ENCODE measurements at places on chromosomes 2 and 18.

DNA sequence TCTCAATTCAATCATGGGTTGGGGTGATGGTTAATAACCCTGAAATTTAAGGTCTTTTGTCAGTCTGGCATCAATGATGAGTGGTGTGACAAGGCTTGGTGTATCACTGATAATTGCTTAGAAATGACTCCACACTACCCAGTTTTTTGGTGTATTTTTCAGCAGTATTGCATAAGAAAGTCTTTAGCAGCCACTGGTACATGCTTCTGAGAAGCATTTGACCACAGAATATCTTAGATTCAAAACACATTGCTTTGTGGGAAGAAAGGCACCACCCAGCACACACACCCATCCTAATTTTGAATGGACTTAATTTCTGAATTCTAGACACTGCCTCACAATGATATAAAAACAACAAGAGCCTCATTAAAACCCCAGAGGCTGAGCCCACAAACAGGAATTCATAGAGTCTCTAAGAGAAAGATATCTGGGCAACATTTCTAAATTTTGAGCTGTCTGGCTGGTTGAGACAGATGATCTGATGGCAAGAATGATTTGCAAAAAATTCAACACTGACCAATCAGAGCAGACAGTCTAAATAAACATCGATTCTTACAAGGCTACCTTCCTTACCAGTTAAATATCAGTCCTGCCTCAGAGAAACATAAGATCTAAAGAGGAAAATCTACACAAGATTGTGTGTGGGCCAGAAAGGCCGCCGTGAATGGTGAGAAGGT lies 114.7 kb upstream of the CYP1B1 start:
- no peak for DNase-seq

DNA sequence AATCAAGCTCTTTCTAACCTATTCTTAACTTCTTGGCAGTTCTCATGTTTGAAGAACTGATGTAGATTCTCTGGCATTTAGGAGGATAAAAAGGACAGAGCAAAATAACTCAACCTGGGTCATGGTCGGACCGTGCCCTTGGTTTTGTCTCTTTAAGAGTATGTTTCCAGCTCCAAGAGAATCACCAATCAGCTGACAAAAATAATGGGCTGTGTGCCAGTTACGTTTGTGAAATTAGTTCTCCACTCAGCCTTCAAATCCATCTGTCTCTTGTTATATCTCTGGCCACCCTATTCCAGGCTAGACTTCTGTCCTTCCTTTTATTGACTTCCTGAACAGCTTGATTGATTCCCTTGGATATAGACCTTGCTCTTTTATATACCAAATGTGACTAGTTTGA lies 225.7 kb downstream of the EPHA4 start:
- DNase-seq: no peak

DNA sequence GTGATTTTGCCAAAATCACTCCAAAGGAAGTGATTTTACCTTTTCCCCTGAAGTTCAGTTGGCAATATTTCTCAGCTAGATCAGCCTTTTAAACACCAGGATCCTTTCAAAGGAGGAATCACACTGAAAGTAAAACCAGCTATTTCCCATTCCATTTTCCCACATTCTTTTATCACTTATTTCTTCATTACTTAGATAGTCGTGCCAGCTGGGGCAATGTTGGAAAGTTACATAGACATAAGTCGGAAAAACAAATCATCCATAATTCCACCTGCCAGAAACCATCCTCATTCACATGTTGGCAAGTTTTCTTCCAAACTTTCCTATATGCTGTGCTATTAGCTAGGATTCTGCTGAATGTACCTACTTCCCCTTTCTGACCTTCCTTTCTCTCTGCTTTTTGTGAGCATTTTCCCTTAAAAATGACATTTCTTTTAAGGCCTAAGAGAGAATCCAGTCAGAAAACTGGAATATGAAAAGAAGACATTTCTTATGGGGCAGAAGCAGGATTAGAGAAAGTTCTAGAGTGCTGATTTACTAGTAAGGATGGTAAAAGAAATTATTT lies 170.0 kb upstream of the STK17B start:
- DNase-seq: no peak

DNA sequence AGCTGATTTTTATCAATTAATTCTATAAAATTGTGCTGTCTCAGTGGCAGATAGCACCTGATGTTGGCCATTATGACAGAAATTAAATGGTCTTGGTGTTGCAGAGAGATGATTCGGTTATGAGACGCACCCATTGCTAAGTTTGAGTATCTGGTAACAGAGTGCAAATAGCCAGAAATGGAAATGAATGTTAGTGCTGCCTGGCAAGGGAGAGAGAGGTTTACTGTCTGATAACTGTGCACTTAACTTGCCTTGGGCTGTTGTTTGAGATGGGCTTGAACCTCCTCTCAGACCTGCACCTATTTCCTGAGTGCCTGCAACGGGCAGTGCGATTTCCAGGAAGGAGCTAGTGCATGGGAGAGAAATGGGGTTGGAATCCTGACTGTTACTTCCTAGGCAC lies 11.7 kb downstream of the DPYSL5 start:
- DNase-seq: no peak

DNA sequence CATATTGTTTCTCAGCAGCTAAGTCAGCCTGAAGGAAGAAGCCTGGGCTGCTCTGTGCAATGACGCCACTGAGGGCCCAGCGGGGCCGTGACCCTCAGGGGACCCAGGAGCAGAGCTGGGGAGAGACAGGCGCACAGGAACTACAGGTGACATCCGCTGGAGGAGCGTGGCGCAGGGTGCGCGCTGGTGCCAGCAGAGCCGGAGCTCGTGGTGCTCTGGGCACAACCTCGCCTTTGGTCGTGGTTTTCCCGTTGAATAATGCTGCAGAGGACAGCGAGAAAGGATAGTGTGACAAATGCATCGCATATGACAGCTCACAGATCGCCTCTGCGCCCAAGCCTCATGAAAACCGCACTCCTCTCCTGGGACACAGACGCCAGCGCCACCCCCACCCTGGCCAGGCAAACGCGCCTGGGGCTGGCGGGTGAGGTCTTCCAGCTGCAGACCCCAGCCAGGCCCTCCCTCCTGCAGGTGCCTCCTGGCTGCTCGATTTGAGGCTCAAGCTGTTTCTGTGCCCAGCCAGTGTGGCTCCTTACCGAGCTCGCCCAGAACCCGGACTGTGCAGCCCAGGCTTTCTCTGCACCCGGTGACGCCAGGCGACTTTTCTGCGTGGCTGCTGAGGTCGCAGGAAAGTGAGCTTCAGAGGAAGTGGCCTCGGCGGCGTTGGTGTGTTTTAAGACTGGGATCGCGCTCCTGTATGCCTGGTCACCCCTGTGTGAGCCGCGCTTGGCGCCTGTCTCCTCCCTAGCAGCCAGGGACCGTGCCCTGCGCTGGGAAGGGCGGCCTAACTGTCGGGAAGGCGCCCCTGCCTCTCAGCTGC lies 583.1 kb upstream of the HS6ST1 start:
- no peak for DNase-seq

DNA sequence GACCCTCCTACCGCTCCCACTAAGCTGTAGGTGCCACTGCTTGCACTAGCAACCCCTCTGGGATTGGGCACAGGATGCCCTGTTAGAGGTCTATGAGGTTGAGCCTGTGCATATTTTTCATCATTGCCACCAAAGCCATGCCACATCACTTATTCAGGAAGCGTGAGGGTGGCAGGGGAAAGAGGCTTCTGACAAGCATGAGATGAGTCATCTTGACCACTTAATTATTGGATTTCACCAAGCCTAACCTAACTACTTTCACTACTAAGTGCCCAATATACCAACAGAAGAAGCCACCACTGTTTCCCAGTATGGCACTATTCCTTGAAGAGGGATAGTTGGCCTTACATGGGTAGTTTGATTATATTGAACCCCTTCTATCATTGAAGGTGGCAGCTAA lies 181.3 kb upstream of the EPHA4 start:
- DNase-seq: no peak

DNA sequence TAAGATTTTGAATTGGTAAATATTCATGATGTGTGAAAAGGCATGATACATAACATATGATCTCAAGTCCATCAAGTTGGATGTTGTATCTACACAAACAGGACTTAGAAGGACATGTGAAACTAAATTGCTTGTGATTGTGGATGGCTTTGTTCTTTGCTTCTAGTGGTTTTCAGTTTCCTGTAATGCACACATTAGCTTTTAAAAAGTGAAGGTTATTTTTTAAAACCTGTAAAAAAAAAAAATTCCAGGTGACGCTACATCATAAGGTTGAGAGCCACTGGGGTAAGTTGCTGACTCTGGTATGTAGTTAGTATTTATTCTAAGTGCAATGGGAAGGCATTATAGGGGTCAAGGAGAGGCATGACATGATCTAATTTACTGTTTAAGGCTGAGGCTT lies 48.4 kb upstream of the TMEM247 start:
- DNase-seq: no peak

DNA sequence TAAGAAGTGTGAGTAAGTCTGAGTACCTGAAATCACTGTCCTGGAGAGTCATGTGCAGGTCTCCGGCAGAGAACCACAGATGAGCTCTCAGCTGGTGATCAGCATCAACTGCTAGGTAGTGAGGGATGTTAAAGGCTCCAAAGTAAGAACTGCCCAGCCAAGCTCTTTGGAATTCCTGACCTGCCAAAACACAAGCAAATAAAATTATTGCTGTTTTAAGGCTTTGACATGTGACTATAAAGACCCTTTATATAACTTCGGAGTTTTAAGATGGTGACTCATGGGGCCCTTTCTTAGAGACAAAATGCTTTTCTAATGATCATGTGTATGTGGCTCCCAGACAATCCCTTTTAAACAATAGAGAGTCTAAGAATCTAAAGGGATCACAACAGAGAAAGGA lies 855.7 kb downstream of the TRIB2 start:
- no peak for DNase-seq

GRCh38 chr2:177239932-177240630 lies 24.4 kb downstream of the NFE2L2 start:
- no peak for DNase-seq

DNA sequence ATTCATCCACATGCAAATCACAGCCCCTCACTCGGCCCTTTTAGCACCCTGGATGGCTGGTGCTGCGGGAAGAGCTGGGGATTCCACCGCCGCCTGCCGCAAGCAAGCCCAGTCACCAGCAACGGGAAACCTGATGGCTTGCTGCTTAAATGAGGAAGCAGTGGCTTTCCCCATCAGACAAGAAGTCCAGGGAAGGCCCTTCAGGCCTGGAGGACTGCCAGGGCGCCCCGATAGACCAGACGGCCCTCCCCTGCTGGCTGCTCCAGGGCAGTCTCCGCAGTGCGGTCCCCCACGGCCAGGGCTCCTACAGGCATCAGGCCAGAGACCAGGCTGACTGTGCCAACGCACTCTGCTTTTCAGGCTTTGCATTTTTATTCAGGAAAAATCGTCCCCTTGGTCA lies 439.1 kb downstream of the EIPR1 start:
- no peak for DNase-seq

- no peak for DNase-seq
Observed at GRCh38 chr2:27738349-27739057, 33.0 kb upstream of the MRPL33 start.

DNA sequence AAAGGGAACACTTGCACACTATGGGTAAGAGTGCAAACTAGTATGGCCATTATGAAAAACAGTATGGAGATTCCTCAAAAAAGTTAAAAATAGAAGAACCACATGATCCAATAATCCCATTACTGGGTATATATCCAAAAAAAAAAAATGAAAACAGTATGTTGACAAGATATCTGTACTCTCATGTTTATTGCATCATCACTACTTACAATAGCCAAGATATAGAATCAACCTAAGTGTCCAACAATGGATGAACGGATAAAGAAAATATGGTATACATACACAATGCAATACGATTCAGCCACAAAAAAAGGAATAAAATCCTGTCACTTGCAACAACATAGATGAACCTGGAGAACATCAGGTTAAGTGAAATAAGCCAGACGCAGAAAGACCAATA lies 73.3 kb downstream of the LOXHD1 start:
- no peak for DNase-seq

DNA sequence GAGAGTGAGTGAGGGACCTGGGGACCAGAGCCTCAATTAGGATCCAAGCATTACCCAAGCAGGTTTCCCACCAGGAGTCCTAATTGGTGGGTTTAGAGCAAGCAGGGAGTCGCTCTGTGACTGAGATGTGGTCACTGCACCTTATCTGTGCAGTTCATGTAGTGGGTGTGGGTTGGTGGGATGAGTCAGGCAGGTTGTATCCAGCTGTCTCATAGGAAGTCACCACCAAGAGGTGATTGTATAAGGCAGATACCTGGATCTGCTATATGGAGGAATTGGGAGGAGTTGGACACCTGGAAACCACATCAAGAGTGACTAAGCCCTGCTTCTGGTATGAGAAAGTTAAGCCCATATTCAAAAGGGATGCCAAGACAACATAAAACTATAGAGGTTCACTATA lies 106.8 kb downstream of the ARHGAP28 start:
- DNase-seq: no peak

GRCh38 chr2:63639344-63639743 lies 50.6 kb downstream of the MDH1 start:
- no peak for DNase-seq

DNA sequence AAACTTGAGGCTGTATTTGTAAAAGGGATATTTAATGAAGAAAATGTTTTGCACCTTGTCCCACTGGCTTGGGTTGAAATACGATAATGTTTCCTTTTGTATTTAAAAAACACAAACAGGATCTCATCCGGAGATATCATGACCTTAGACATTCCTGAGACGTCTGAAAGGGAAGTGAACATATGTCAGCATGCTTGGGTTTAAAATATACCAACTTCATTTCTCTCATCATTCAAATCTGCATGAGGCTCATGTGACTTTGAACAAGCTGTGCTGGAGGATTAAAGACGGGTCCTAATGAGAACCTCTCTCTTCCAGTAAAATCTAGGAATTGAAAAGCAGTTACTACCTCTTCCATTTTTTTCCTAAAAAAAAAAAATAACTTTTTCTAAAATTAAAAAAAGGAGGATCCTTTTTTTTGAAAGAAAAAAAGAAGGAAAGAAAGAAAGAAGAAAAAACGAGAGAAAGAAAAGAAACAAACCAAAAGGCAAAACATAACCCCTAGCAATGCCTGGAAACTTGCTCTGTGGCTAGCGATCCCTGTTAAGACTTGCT lies 106.8 kb upstream of the ZFP36L2 start:
- DNase-seq: no peak

GRCh38 chr2:112005406-112006075 lies 49.5 kb upstream of the TMEM87B start:
- DNase-seq: no peak

DNA sequence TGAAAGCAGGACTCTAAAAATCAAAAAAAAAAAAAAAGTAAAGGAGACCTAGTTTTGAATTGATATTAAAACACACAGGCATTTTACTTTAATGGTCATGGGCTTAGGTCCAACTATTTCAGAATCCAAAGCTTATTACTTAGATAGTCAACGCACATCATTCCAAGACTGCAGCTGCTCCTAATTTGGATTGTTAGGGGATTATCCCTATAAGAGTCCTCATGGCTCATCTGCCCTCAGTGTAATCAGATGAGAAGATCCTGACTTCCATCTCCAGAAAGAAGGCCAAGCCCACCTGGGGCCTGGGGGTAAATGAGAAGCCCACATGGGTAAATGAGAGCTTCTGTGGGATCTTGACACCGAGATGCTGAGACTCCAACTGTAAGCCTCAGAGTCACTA lies 424.2 kb downstream of the NRXN1 start:
- no peak for DNase-seq

GRCh38 chr2:235570966-235571692 lies 77.3 kb downstream of the AGAP1 start:
- no peak for DNase-seq

- DNase-seq: peak; percentile 65
Observed at GRCh38 chr18:39624961-39625360, 2059.4 kb upstream of the CELF4 start.

Measured in non-pigmented ciliary epithelial cell (primary cell).